ENCODE measurements at places on chromosomes 13 and 19.

GRCh38 chr13:66994097-66994496 is 236.0 kb downstream of the PCDH9 start:
- peak; percentile 18 for DNase-seq

DNA sequence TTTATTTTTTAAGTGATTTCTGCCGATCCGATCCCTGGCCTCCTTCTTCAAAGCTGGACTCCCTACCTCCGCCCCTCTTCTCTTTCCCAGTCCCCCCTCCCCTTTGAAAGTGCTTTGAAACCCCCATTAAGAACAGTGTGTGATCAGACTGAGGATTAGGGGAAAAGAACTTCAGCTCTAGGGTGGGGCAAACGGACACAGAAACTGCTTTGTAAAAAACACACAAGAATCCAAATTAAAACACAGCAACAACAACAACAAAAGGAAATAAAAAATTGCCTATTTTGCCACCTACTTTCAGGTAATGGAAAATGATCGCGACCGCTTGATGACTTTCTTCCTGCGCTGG is 1.4 kb downstream of the SPRY2 start:
- peak; percentile 26 for DNase-seq

DNA sequence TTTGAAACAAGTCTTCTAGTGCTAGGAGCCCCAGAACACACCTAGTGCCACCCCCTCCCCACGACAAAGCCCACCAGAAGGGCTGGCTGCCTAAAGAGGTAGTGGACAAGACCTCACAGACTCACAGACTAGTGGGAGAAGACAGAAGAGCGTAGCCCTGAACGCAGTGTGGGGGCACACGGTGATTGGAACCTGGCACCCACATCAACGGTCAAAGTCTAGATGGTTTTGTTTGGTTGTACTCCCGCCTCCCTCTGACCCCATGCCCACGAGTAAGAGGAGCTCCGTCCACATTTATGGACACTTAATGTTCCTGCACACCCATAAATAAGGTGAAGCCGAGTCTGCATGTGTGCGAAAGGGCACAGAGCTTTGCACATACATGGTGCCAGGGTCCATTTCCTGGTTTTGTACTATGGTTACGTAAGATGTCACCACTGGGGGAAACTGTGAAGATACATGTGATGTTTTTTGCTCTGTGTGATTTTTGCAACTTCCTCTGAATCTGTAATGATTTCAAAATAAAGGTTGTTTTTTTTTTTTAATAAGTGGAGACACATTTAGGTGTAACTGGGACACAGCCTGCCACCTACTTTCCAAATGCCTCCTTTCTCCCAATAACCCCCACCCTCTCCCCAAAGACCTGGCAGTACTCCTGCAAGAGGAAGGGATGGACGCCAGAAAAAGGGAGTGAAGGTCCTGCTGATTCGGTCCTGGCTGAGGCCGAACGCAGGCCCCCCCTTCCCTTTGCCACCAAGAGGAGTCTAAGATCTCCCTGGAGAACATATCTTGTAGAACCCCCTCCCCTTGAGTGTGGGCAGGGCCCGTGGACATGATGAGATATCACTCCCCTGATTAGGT is 72.8 kb downstream of the GNG7 start:
- DNase-seq, result no peak

- no peak for DNase-seq
Observed at GRCh38 chr19:33449799-33450198, 71.8 kb downstream of the PEPD start.

- peak; percentile 18 for DNase-seq
Observed at GRCh38 chr13:43405457-43405856, 381.3 kb downstream of the ENOX1 start.

DNA sequence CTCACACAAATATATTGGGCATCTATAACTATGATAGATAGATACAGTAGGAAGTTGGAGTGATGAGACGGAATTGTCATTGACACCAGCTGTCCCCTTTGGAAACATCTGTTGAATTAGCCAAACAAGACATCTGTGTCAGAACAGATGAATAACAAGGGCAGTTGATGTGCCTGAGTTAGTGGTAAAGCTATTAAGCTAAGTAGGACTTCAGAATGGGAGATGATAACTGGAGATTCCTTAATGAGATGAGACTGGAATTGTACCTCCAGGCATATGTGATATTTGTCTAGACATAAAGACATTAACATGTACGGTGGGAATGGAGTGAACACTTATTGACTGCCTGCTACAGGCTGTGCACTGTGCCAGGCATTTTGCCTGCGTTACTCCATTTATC is 78.7 kb downstream of the MBNL2 start:
- DNase-seq, result no peak

DNA sequence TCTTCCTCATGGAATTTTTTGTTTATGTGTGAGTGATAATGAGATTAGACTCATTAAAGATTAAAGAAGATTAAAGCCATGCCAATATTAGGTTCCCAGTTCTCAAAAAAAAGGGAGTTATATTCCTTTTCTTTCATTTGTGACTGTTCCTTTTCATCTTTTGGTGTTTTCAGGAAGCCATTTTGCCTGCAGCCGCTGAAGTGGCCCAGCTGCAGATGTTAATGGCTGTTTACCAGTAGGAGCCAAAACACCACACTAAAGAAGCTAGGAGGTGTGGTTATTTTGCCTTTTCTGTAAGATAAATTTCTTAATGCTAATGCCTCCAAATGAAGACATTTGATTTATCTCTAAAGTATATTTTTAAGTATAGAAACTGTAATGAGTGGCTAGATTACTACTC is 36.3 kb downstream of the ITGBL1 start:
- DNase-seq, result no peak

GRCh38 chr19:41705393-41706174 is 2.8 kb upstream of the CEACAM5 start:
- DNase-seq, result peak; percentile 26

- no peak for DNase-seq
Observed at GRCh38 chr13:26227166-26227971, 5.3 kb upstream of the RNF6 start.

DNA sequence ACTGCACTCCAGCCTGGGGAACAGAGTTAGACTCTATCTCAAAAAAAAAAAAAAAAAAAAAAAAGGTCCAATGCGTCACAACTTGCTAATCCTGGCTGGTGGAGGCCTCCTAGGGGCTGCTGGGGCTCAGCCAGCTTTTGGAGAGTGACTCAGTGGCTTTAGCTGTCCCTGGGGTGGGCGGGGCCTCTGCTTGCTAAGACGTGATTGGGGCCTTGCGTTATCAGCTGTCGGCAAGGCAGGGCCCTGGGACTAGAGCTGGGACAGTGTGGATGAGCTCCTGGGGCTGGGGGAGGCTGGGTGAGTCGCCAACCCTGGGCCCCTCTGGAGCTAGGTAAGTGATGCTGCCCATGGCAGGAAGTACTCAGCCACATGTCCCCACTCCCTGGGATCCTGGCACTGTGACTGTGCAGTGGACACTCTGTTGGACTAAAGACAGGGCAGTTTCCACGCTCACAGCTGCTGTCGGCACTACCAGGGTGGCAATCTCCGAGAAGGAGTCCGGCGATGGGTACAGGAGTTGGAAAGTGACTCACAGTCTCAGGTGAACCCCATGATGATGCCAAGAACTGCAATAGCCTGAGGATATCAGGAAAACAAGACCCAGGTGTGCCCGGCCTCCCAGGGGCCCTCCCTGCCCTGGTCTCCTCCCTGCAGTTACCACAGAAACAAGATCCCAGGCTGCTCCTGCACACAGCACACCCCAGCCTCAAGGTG is 32.2 kb downstream of the F2RL3 start:
- DNase-seq, result peak; percentile 89

- DNase-seq, result no peak
Observed at GRCh38 chr13:98822225-98822606, 69.7 kb upstream of the SLC15A1 start.

DNA sequence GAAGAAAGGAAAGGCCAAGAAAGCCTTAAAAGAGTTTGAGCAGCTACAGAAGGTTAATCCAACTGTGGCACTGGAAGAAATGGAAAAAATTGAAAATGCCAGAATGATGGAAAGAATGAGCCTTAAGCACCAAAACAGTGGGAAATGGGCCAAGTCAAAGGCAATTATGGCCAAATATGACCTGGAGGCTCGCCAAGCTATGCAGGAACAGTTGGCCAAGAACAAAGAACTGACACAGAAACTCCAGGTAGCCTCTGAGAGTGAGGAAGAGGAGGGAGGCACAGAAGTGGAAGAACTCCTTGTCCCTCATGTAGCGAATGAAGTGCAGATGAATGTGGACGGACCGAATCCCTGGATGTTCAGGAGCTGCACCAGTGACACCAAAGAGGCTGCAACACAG is 5.1 kb downstream of the UTP14C start:
- no peak for DNase-seq

DNA sequence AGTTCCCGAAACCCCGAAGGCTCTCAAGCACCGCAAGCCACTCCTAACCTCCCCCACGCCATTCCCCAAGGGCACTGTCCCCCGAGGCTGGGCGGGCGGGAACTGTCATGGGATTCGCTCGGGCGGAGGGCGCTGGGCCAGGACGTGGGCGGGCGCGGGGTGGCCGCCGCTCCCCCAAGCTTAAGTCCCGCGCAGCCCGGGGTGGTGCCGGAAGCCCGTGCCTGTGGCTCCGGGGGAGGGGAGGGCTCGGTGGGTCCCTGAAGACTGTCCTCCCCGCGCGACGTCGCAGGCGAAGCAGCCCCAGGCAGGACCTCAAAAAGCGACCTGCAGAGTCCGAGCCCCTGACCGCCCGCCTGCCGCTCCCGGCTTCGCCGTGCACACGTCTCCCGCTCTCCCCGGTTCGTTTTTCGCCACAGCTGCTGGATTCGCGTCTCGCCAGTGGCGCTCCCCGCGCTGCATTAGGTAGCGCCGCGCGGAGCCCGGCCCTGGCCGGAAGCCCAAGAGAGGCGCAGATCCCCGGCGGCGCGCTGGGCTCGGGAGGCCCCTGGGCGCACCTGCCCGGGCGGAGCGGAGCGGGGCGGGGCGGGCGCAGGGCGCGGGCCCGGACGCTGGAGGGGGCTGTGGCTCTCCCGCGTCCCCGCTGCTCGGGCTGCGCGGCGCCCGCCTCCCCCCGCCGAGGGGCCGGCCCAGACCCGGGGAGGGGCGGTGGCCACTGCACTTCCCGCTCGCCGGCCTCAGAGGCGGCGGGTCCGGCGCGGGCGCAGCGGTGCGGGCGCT is at the start of gene FARP1:
TSS of gene FARP1 (plus strand) at position 715 of the 777 bp plus-strand sequence. CDS start 70,149 bp downstream, outside the sequence.
- peak; percentile 64 for DNase-seq

DNA sequence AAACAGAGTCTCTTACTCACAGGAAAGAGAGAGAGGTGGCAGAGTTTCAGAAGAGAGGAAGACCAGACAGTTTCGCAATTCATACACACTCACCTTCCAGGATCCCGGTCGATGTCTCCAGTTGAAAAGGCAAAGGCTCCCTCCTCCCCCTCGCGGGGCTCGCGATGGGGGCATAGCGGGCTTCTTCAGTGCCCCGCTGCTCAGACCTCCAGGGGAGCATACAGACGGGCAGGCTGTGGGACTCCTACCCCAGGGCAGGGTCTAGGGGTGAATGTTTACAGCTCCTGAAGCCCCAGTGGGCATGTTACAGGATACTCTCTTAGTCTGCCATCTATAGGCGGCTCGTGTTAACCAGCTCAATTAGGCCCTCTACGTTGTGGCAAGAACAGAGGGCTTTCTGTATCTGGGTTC is 139.2 kb downstream of the SLITRK5 start:
- DNase-seq, result no peak

- DNase-seq, result no peak
Observed at GRCh38 chr13:88189728-88190127, 518.6 kb downstream of the SLITRK5 start.

DNA sequence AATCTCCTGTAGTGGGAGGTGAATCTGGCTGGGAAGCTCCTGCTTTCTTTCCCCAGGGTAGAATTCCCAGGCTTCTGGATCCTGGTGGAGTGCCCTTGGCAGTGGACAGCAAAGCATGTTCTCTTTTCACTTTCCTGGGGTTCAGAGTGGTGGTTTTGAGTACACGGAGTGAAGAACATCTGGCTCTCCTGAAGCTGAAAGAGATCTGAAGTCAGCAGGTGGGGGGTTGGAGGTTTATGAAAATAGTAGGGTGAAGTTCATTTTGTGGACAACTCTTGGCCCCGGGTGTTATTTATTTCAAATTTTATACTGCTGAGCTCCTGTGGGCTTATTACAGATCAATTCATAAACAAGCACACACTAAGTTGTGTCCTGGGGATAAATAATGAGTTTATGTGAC is 497.3 kb downstream of the KLF5 start:
- DNase-seq, result no peak

DNA sequence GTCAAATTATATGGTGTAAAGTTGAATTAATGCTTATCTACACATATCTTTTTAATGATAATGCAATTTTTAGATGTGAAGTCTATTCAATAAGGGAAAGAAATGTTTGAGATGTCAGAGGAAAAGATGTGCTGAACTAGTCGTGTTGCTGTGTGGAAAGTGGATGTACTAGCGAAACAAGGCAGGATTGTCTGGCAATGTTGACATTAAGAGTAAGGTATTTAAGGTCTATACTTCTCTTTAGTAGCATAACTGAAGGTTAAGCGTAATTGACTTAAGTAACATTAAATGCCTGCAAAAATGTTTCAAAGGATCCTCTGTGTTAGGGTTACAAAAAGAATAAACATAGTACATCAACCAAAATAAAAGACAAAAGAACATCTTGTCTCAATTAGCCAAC is 787.3 kb upstream of the KLHL1 start:
- DNase-seq, result no peak

GRCh38 chr13:100773923-100774663 is 99.5 kb upstream of the TMTC4 start:
- no peak for DNase-seq

DNA sequence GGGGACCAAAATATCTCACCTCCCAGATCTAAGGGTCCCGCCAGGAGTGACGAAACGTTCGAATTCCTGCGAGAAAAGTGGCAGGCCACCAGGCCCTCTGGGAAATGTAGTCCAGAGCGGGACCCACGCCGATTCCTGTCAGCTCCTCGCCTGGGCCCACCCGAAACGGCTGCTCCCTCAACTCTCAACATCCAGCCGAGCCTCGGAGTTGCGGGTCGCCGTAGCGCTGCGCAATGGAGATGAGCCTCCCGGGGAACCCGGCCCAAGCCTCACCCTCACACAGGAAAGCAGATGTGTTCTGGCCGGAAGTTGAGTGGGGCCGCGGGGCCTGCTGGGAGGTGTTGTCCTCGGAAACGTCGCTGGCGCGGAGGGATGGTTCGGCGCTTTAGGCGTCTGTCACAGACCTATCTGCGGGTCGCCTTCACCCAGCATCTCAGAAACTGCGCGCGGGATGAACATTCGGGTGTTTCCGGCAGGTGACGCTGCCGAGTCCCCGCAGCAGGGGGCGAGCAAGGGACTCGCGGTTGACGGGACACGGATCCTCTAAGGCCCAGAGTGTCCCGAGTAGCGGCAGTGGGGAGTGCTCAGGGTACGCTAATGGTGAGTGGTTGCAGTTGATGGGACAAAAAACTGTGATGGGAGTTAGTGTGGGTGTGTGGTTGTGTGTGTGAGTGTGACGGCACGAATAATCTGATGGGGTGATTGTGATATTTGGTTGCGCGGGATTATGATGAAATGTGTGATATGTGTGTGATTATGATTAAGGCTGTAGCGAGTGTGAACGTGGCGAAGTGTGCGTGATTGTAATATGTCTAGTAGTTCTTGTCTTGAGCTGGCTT is at the start of the genes ZNF568 and ZNF829:
TSS of gene ZNF568 (plus strand) at position 341 of the 839 bp plus-strand sequence. CDS start 6,439 bp downstream, outside the sequence.
TSS of gene ZNF829 (minus strand) at position 300 of the 839 bp plus-strand sequence. CDS start 1,124 bp downstream, outside the sequence.
- peak; percentile 64 for DNase-seq

DNA sequence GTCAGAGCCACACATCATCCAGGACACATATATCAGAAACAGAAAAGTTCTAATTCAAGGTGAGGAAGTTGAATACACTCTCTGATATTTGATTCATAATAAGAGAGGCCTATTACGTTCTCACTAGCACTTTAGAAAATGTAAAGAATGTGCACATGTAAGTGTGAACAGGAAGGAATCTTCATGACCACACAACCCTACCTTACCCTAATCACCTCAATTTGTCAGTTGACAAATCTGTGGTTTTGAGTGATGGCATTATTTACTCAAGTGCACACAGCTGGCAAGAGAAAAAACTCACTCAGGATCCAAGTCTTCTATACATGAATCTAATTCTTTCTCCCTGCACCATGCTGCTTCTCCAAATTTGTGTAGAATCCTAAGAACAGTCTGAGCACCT is 445.8 kb downstream of the SUCLA2 start:
- peak; percentile 12 for DNase-seq

All from RWPE1 (cell line).